ENCODE measurements at places on chromosomes 13 and 19. TPM values are rescaled to one million over a fixed set of nuclear protein-coding genes. Genes with fewer than 3 reads are reported as not detected.

GRCh38 chr13:24127116-24127631 lies 33.3 kb upstream of the SPATA13 start:
- no peak for DNase-seq
- no peaks in the 10 kb centered on the region for H3K36me3 ChIP-seq
- no peaks in the 10 kb centered on the region for H3K27me3 ChIP-seq
- H3K4me1 ChIP-seq: peaks cover 8% of the 10 kb centered on the region

GRCh38 chr13:111344471-111345191 lies 24.2 kb downstream of the TEX29 start:
- DNase-seq: no peak
- H3K27me3 ChIP-seq: no peaks in the 10 kb centered on the region
- no peak overlapping the region for H3K4me3 ChIP-seq
- no peak overlapping the region for H3K27ac ChIP-seq
- H3K4me1 ChIP-seq: no peaks in the 10 kb centered on the region

DNA sequence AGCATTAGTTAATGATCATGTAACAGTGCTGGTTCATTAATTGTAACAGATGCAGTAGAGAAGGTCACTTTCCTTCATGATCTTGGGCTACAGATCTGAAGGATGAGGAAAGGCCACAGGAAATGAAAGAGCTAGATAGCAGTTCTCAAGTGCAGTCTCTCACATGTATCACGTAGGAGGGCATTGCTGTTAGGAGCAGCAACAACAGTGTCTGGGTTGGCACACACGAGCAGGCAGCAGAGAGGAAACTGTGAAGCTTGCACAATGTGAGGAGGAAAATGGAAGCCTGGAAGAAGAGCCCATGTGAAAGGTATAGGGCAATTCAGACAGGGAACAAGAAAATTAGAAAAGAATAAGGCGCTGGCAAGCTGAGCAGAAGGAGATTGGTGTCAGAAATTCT lies 1741.5 kb downstream of the PCDH9 start:
- no peak overlapping the region for H3K27ac ChIP-seq
- H3K4me3 ChIP-seq: no peak overlapping the region
- no peak for DNase-seq
- no peaks in the 10 kb centered on the region for H3K36me3 ChIP-seq
- no peaks in the 10 kb centered on the region for H3K4me1 ChIP-seq

The ZNF264 gene
- 39.6 TPM for total RNA-seq

The DKKL1 gene
- 2.0 TPM for total RNA-seq

GRCh38 chr13:62626771-62627170 lies 1211.1 kb upstream of the PCDH20 start:
- DNase-seq: no peak
- no peak overlapping the region for H3K4me3 ChIP-seq
- H3K27me3 ChIP-seq: no peaks in the 10 kb centered on the region
- no peaks in the 10 kb centered on the region for H3K36me3 ChIP-seq
- no peaks in the 10 kb centered on the region for H3K4me1 ChIP-seq
- no peak overlapping the region for H3K27ac ChIP-seq

GRCh38 chr13:94412870-94413597 lies 66.4 kb downstream of the DCT start:
- no peaks in the 10 kb centered on the region for H3K27me3 ChIP-seq
- H3K4me3 ChIP-seq: no peak overlapping the region
- peaks cover 30% of the 10 kb centered on the region for H3K4me1 ChIP-seq

The IRGC gene
- total RNA-seq: not detected

DNA sequence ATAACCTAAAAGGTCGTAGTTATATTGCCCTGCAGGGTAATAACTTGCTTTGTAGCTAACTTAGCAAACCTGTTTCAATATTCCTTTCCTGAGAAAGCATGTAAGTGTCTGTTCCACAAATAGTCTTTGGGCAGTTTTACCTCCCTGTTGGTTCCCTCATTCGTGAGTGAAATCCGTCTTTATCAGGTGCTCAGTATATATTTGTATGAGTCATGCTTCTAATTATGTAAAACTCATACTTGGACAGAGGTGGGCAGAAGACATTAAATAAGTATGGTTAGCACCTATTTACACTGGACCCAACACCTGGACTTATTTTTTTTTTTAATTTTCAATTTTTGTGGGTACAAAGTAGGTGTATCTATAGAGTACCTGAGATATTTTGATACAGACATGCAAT lies 44.9 kb upstream of the MEDAG start:
- no peak for DNase-seq
- H3K4me3 ChIP-seq: no peak overlapping the region
- peaks cover 45% of the 10 kb centered on the region for H3K4me1 ChIP-seq
- H3K27me3 ChIP-seq: no peaks in the 10 kb centered on the region
- no peaks in the 10 kb centered on the region for H3K36me3 ChIP-seq
- H3K27ac ChIP-seq: no peak overlapping the region

- H3K4me1 ChIP-seq: peaks cover 21% of the 10 kb centered on the region
- no peaks in the 10 kb centered on the region for H3K27me3 ChIP-seq
- H3K27ac ChIP-seq: peak overlapping the region; percentile 52
- H3K4me3 ChIP-seq: no peak overlapping the region
Observed at GRCh38 chr19:32373585-32374295, 28.3 kb downstream of the ZNF507 start.

The PRSS57 gene
- total RNA-seq: not detected

- H3K4me1 ChIP-seq: peaks cover 18% of the 10 kb centered on the region
- H3K27ac ChIP-seq: peak overlapping the region; percentile 79
- no peak for DNase-seq
- H3K27me3 ChIP-seq: no peaks in the 10 kb centered on the region
- H3K4me3 ChIP-seq: no peak overlapping the region
Observed at GRCh38 chr13:99311137-99311536, 3.9 kb upstream of the GPR183 start.

DNA sequence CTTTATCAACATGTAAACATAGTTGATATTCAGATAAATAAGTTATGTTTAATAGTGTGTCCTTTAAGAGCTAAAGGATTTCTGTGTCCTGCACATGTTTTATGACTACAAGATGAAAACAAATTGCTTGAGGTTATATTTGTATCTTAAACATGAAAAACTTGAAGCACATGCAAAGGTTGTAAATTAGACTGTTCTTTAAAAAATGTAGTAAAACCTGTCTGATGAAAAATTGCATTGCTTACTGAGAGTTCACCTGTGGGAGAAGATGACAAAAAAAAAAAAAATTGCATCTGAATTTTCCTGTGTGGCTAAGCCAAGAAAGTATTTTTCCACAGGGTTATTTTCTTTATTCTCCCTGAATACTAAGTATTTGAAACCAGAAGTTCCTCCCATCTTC lies 25.7 kb upstream of the LMO7 start:
- H3K36me3 ChIP-seq: no peaks in the 10 kb centered on the region
- no peaks in the 10 kb centered on the region for H3K4me1 ChIP-seq
- H3K27ac ChIP-seq: no peak overlapping the region
- H3K4me3 ChIP-seq: no peak overlapping the region
- no peaks in the 10 kb centered on the region for H3K27me3 ChIP-seq

The ZNF600 gene
- 6.8 TPM for total RNA-seq

DNA sequence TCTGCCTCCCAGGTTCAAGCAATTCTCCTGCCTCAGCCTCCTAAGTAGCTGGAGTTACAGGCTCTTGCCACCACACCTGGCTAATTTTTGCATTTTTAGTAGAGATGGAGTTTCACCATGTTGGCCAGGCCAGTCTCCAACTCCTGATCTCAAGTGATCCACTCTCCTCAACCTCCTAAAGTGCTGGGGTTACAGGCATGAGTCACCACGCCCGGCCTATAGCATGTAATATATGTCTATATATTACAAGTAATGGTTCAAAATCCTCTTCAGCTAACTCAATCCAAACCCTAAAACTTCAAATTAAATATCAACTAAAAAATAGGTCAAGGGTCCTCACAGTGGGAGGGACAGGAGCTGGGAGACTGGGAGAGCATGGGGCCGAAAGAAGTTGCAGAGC lies 28.0 kb downstream of the FPR3 start:
- no peaks in the 10 kb centered on the region for H3K27me3 ChIP-seq
- H3K36me3 ChIP-seq: no peaks in the 10 kb centered on the region
- no peak for DNase-seq
- no peaks in the 10 kb centered on the region for H3K4me1 ChIP-seq
- peak overlapping the region; percentile 3 for H3K27ac ChIP-seq

DNA sequence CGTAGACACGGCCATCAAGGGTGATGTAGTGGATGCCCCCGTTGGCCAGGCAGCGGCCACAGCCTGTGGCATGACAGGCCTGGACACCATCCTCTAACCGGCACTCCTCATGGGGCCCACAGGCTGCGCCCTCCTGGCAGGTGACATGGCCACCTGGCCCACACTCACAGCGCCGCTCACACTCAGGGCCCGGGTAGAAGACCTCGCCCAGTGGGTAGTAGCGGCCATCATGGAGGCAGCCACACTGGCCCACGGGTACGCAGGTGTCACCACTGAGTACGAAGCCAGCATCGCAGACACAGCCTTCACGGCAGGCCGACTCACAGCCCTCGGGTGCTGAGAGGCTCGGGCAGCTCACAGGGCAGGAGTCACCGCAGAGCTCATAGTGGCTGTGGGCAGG lies 27.2 kb upstream of the FBL start:
- H3K4me1 ChIP-seq: no peaks in the 10 kb centered on the region
- no peaks in the 10 kb centered on the region for H3K27me3 ChIP-seq
- DNase-seq: no peak
- no peak overlapping the region for H3K4me3 ChIP-seq
- H3K27ac ChIP-seq: no peak overlapping the region

- H3K4me3 ChIP-seq: no peak overlapping the region
- no peaks in the 10 kb centered on the region for H3K27me3 ChIP-seq
- H3K36me3 ChIP-seq: no peaks in the 10 kb centered on the region
- DNase-seq: no peak
Observed at GRCh38 chr13:95155504-95155903, 145.7 kb downstream of the ABCC4 start.

GRCh38 chr13:44331912-44332851 lies 41.4 kb upstream of the SERP2 start:
- H3K36me3 ChIP-seq: no peaks in the 10 kb centered on the region
- peaks cover 26% of the 10 kb centered on the region for H3K4me1 ChIP-seq
- peak; percentile 95 for DNase-seq
- peak overlapping the region; percentile 7 for H3K4me3 ChIP-seq
- peak overlapping the region; percentile 85 for H3K27ac ChIP-seq

GRCh38 chr13:38950987-38951386 lies 39.6 kb downstream of the STOML3 start:
- no peaks in the 10 kb centered on the region for H3K4me1 ChIP-seq
- H3K36me3 ChIP-seq: no peaks in the 10 kb centered on the region
- no peak for DNase-seq
- H3K4me3 ChIP-seq: no peak overlapping the region
- H3K27me3 ChIP-seq: no peaks in the 10 kb centered on the region

GRCh38 chr13:32002873-32003272 lies 28.7 kb upstream of the FRY start:
- no peak overlapping the region for H3K27ac ChIP-seq
- DNase-seq: no peak
- no peaks in the 10 kb centered on the region for H3K4me1 ChIP-seq
- no peak overlapping the region for H3K4me3 ChIP-seq
- no peaks in the 10 kb centered on the region for H3K27me3 ChIP-seq
- no peaks in the 10 kb centered on the region for H3K36me3 ChIP-seq

The KLK2 gene
- not detected for total RNA-seq

The RNF6 gene
- 24.0 TPM for total RNA-seq

The RFPL4AL1 gene
- total RNA-seq: not detected

DNA sequence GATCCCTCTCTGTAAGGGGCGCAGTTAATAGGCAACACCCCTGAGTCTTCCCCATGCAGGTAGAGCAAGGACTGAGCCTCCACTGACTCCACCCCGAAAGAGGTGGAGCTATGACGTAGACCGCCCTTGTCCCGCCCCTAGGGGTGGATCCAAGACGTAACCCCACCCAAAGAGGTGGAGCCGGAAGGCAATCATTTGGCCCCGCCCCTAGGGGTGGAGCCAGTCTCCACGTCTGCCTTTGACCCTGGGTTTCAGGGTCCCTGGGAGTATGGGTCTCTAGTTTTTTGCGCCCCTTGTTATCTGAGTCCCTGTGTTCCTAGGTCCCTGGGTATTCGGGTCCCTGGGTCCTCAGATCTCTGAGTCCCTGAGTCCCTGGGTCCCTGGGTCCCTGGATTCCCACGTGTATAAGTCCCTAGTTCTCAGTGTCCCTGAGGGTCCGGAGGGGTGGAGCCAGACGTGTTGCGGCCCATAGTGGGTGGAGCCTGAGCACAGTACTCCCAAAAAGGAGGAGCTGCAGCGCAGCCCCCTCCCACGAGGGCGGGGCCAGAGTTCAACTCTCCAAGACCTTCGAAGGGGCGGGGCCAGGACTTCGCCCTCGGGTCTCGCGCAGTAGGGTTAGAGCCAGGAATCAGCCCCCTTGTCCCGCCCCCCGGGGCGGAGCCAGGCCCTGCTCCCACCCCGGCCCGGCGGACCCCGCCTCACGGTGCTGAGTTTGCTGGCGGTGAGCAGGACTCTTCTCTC lies 5.3 kb downstream of the DENND1C start:
- no peaks in the 10 kb centered on the region for H3K36me3 ChIP-seq
- H3K4me3 ChIP-seq: no peak overlapping the region
- no peak for DNase-seq
- H3K27me3 ChIP-seq: peaks cover 55% of the 10 kb centered on the region

The HSD17B14 gene
- 20.1 TPM for total RNA-seq

GRCh38 chr13:26983543-26984320 lies 187.9 kb downstream of the USP12 start:
- H3K4me1 ChIP-seq: peaks cover 41% of the 10 kb centered on the region
- H3K27ac ChIP-seq: peak overlapping the region; percentile 85
- no peaks in the 10 kb centered on the region for H3K27me3 ChIP-seq

GRCh38 chr19:57655443-57655842 lies 13.3 kb upstream of the ZSCAN4 start:
- no peaks in the 10 kb centered on the region for H3K36me3 ChIP-seq
- no peak overlapping the region for H3K4me3 ChIP-seq
- H3K27me3 ChIP-seq: no peaks in the 10 kb centered on the region
- H3K4me1 ChIP-seq: no peaks in the 10 kb centered on the region
- no peak overlapping the region for H3K27ac ChIP-seq
- no peak for DNase-seq

GRCh38 chr19:50427997-50428425 lies 4.7 kb upstream of the MYBPC2 start:
- H3K4me1 ChIP-seq: peaks cover 26% of the 10 kb centered on the region
- peaks cover 53% of the 10 kb centered on the region for H3K27me3 ChIP-seq
- DNase-seq: peak; percentile 94
- H3K36me3 ChIP-seq: no peaks in the 10 kb centered on the region
- H3K27ac ChIP-seq: no peak overlapping the region
- peak overlapping the region; percentile 34 for H3K4me3 ChIP-seq

GRCh38 chr13:32009362-32009761 lies 22.2 kb upstream of the FRY start:
- no peaks in the 10 kb centered on the region for H3K36me3 ChIP-seq
- peaks cover 24% of the 10 kb centered on the region for H3K4me1 ChIP-seq
- H3K27me3 ChIP-seq: no peaks in the 10 kb centered on the region
- no peak overlapping the region for H3K4me3 ChIP-seq
